ENCODE measurements at places on chromosomes 6 and 20.
A peak's percentile ranks its signal among the peaks of the same experiment; 100 is the strongest.

- DNase-seq = peak; percentile 93
Measured at GRCh38 chr6:36123270-36124139, 6.8 kb upstream of the MAPK13 start.

GRCh38 chr6:26502626-26503025 is 2.5 kb downstream of the BTN1A1 start:
- DNase-seq = no peak

DNA sequence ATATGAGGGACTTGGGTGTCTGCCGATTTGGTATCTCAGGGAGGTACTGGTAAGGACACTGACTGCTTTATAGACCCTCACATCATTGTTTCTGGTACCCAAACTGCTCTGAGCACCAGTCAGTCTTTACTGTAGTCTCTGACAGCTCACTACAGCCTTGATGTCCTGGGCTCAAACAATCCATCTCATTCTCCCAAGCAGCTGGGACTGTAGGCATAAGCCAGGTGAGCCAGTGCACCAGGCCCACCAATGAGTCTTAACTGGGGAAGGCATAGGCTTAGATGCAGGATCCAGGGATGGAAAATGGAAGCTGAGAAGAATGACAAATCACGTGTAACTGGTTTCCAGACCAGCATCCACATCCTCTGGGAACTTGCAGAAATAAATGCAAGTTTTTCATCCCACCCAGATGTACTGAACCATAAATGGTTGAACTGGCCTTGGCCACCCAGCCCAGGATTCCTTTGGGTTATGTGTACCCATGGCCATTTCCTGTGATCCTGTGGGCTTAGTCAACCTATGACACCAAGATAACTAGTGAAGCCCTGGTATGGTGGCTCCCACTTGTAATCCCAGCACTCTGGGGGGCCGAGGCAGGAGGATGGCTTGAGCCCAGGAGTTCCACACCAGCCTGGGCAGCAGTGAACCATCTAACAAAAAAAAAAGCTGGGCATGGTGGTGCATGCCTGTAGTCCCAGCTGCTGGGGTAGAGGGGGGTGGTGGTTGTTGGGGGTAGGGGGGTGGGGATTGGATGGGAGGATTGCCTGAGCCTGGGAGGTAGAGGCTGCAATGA is 5.8 kb downstream of the TUBB start:
- no peak for DNase-seq

GRCh38 chr6:2952557-2953095 is 18.7 kb downstream of the SERPINB6 start:
- DNase-seq = peak; percentile 94

DNA sequence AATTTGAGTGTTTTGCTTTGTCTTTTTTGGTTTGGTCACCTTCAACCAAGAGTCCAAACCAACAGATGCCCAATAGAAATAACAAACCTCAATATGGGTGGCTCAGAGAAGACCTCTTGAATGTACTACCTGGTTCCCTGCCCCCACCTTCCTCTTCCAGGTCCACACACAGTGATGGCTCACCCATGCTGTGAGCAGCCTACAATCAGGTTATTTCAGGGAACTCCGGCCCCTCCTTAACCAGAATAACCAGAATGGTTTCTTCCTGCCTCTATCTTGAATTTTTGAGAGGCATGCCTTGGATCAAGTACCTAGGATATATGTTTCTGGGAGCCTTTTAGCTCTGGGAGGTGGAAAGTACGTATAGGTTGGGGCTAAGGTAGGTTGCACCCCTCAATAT is 327.1 kb upstream of the PRDM1 start:
- no peak for DNase-seq

GRCh38 chr6:161434350-161434749 is 160.5 kb upstream of the AGPAT4 start:
- no peak for DNase-seq

DNA sequence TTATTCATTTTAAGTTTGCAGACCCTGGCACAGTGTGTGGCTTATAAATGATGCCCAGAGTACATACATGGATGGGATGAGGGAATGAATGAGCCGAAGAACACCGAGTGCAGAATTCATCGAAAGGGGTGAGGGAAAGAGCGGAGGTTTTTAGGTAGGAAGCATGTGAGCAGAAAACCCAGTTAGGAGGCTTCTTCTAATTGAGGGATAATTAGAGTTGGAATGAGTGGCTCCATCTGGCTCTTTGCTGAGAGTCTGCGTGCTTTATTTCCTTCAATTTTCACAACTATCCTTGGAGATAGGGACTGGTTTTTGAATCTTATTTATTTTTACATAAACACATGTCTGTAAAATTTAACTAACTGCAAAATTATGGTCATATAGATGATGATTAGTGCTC is 150.7 kb downstream of the DOK5 start:
- DNase-seq = no peak

DNA sequence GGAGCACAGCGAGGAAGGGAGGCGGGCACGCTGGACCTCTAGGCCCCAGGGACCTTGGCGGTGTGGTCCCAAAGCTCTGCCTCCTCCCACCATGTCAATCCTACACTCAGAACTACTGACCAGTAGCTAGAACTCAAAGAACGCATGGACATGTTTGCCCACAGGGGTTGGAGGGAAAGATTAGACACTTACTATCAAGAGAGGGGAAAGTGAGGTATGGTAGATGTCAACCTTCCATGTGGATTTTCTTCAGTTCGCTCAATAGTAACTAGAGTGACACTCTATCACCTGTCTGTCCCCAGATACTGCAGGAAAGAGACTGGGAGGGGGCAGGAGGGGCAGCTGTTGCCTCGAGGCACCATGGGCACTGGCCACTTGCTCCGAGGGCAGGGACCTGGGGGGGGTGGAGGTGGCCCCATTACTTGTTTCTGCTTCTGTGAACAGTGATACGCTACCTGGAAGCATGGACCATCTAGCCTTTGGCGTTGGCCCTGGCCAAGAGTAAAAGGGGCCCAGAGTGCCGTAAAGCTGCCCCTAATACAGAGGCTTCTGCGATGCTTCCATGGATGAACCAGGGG is 912 bp upstream of the DIDO1 start:
- no peak for DNase-seq

- DNase-seq = no peak
Measured at GRCh38 chr20:58431134-58431533, 42.1 kb downstream of the VAPB start.

DNA sequence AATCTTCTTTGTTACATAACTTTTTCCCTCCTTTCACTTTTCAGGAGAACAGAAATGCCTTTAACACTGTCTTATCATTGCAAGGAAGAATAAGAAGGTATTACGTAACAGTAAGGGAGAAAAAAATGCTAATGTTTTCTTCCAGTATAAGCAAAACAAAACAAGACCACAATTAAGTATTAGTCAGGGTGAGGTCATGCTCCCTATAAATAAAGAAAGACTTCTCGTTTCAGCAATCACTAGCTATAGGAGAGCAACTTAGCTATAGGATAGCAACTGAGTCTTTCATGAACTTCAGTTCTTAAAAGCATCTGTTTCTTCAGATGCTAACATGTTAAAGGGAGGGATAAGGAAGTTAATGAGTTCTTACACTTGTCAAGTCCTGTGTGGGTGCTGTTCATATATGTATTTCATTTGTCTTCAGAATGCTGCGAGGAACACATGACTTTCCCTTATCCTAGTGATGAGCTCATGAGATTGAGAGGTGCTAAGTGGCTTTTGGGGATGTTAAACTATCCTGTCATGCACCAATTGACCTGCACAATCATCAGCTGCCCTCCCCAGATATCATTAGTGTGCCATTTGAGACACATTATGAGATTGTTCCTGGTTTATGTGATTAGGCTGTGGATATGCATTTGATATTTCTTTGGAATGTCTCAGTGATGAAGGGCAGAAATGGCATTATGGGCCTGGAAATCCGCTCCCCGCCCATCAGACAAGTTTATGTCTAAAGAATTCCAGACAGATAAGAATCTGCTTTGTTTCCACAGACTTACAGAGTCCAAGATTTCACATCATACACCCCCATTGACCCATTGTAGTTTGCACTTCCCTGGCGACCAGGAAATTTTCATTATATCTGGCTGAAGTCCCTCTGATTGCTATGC is 37.5 kb downstream of the LAMA4 start:
- DNase-seq = no peak

- no peak for DNase-seq
Measured at GRCh38 chr6:79082304-79082703, 4.2 kb upstream of the PHIP start.
